Neural progenitor cell (in vitro differentiated cells): ENCODE measurements at places on chromosomes 5 and 9.

DNA sequence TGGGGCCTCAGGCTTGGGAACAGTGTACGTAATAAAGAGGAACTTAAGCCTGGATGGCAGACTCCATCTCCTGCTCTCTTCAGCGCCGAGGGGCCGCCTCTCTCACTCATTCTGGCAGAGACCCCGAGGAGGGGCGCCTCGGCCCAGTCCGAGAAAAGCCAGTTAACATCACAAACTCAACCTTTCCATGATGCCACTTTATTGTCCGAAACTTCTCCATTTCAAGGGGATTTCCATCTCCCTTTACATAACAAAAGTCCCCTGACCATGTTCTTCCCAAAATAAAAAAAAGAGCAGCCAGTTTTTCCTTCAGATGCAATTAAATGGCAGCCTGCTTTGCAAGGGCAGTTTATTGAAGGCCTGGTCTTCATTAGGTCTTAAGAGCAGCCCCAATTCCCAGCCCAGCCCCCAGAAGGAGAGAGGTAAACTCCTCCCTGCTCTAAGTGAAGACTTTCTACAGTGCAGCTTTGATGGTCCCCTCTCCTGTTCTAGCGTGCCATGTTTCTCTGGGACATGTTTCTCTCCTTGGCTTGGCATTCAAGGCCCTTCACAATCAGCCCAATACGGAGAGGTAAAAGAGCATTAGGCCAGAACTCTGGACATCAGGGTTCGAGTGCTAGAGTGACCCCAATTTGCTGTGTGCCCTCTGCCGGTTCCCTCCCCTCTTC, 19.5 kb upstream of the RAB14 start:
- DNase-seq = peak; percentile 45

- DNase-seq = no peak
Observed at GRCh38 chr9:89592213-89592815, 12.5 kb upstream of the GADD45G start.

- DNase-seq = no peak
Observed at GRCh38 chr5:148209151-148209770, 6.4 kb downstream of the SPINK6 start.

DNA sequence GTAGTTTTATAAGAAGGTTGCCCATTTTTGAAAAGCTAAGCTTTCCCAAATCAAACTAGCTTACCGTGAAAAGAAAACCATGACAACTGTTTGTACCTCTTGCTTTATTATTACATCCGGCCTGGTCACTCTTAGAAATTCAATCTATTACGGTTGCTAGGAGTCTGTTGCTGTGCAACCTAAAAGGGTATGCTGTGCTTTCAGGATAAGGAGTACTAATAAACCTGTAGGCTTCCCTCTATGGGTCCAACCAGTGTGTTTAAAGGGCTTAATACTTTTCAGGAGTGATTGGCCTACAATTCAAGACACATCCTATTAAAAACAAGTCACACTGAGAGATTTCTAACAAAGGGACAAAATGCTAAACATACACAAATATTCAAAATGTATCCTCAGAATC, 27.1 kb downstream of the RFX3 start:
- peak; percentile 23 for DNase-seq

GRCh38 chr9:79567671-79568098, 4.1 kb upstream of the TLE4 start:
- no peak for DNase-seq

DNA sequence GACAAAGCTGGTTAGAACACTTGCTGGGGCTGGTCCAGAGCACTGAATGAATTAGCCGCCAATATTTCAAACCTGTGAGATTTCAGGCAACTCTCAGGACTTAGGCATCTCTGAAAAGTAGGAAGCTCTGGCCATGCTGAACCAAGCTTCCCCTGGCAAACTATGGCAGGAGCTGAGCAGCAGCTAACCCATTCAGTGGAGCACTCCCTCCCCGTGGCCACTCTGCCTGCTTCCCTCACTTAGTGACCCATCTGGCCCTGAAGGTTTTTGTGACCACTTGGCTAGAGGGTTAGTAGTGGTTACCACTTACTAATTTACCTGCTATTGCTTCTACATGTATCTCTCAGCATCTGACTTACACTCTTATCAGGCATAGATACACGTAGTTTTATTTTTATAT, 25.5 kb downstream of the FOXI1 start:
- no peak for DNase-seq

GRCh38 chr5:154677921-154678320, 77.3 kb upstream of the LARP1 start:
- no peak for DNase-seq

DNA sequence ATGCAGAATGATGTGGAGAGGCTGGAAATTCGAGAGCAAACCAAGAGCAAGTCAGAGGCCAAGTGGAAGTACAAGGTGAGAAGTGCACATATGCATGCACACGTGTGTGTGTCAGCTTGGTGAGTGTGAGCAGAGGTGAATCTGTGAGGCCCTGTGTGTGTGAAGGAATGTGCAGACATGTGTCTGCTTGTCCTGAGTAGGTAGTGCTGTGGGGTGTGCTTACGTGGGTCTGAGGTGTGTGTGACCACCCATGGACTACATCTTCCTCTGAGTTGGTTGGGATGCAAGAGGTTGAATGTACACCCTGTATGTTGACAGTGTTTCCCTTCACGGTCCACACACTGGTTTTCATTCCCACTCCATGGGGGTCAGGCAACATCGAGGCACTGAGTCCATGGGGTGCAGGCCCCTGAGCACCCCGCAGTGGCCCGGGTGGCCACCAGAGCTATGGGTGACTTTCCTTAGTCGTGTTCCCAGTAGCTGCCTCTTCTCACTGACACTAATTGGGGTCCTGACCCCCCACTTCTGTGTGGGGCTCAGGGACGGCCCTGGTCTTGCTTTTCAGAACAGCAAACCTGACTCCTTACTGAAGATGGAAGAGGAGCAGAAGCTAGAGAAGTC, 86.7 kb downstream of the PHF2 start:
- DNase-seq = no peak

- DNase-seq = no peak
Observed at GRCh38 chr9:93107151-93107824, 11.3 kb downstream of the CARD19 start.

- DNase-seq = no peak
Observed at GRCh38 chr9:28034242-28034641, 461.0 kb upstream of the C9orf72 start.

- no peak for DNase-seq
Observed at GRCh38 chr9:91844190-91844589, 105.8 kb downstream of the ROR2 start.

DNA sequence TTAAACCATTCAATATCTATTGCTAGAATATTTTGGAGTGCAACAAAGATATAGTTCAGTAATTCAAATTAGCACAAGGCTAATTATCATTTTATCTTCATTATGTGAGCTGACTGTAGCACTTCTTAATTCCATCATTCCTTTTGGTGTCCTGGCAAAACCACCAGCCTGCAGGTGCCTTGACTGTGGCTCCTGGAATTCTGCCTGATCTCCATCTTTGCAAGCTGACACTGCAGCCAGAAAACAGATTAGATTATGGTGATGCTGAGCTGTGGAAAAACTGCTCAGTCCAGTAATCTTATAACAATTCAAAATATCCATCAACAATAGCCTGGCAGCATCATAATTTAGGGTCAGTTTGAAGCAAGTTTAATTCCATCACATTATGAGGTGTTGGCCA, 919.5 kb downstream of the DTWD2 start:
- DNase-seq = no peak

GRCh38 chr5:169801324-169801777, 164.3 kb downstream of the DOCK2 start:
- DNase-seq = no peak

DNA sequence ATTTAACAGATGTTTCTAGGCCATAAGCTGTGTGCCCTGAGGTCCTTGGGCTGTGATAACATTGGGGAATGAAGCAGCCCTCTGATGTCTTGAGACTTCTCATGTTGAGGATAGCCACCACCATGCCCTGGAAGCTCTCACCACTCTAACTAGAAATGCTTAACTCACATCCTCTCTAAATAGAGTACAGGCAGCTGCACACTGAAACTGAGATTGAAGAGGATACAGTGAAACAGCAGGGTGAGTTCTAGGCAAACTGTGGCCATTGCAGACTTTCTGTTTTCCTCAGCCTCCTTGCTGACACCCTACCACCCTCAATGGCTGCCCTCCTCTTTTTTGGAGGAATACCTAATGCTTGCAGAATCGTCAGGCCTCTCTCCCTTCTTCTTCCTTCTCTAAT, 22.4 kb downstream of the UTP15 start:
- DNase-seq = no peak

DNA sequence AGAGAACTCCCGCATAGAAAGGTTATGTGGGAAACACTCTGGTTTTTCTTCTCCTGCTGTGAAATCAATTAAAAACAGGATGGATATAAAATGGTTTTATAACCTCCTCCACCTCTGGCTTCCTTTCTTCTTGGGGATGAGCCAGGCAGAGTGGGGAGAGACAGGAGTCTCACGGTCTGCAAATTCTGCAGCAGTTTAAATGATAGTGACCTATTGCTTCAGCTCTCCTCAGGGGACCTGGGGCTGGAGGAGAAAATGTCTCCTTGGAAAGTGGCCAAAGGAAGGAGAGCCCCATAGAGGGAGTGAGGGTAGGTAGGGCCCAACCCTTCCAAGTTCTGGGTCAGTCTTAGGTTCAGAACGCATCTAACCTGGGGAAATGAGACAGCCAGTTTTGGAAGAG, 118.8 kb downstream of the MTX3 start:
- DNase-seq = no peak

DNA sequence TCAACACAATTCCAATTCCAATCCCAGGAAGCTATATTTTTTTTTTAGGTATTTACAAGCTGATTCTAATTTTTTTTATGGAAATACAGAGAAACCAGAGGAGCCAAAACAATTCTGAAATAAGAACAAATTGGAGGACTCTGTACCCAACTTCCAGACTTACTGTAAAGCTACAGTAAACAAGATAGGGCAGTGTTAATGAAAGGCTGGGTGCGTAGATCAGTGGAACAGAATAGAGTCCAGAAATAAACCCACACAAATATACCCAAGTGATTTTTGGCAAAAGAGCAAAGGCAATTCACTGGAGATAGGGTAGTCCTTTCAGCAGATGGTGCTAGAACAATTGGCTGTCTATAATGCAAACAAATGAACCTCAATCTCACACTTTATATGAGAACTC, 50.6 kb downstream of the WHRN start:
- DNase-seq = no peak

GRCh38 chr5:493119-493701, 31.0 kb downstream of the SLC9A3 start:
- DNase-seq = no peak

DNA sequence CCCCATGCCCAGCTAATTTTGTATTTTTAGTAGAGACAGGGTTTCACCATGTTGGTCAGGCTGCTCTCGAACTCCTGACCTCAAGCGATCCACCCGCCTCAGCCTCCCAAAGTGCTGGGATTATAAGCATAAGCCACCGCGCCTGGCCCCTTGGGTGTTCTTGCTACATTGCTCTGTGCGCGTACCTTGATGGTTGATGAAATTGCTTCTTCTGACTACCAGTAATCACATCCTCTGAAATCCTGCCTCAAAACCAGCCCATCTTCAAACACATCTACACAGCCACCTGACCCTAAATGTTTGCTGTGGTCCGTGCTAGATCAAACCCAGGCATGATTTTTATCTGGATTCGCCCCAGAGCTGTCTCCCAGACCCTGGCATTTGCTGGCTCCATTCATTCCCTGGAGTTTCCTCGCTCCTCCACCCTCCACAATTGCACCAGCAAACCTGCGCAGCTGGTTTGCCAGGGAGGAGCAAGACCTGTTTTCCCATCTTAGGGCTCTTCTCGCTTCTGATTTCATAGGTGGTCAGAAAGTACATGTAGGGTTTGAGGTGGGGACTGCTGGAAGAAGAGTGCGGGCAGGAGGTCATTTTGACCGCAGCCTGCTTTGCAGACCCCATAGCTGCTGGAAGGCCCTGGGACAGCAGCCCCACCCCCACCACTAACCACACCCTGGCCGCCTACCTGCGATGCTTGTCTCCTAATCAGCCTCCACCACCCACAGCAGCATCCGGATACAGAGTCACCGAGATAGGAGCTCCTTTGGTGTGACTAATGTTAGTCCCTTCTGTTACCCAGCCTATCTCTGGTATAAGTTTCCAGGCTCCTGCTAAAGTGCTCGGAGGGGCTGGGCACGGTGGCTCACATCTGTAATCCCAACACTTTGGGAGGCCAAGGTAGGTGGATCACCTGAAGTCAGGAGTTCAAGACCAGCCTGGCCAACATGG, 22.7 kb downstream of the SWI5 start:
- DNase-seq = no peak

DNA sequence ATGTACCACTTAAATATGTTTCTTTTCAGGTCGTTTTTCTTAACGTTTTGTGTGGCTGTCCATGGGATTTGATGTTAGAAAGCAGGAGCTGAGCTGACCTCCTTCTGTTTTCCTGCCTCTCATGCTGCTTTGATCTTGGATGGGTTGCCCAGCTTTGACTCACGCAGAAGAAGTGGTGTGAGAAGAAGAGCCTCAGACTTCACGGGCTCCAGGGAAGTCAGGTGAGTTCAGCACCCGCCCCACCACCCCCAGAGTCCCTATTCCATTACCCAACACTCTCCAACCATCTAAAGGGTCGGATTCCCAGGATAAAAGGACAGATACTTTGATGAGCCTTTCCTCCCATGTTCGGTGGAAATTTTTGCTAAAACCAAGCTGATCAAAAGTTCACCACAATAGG, 373.4 kb downstream of the IRX2 start:
- no peak for DNase-seq

DNA sequence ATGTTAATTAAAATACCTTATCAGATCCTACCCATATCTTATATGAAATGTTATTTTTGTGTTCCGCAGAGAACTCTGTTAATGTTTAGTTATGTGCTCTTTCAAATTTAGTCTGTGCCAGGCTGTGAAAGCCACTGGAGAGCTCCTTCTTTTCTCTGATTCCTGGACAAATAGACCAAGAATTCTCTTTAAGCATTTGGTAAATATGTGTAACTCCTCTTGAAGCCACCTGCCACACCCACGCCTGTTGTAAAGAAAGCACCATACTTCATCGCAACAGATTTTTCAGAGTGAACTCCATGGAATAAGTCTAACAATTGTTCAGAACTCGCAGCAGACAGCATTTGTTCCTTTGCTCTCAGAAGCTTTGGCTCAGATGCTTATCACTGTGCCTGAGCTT, 301.1 kb downstream of the FAM170A start:
- no peak for DNase-seq

- DNase-seq = no peak
Observed at GRCh38 chr9:113808391-113809358, 67.4 kb upstream of the ZNF618 start.

- DNase-seq = no peak
Observed at GRCh38 chr5:87850843-87851242, 417.8 kb downstream of the TMEM161B start.

- no peak for DNase-seq
Observed at GRCh38 chr9:135328485-135329417, 150.8 kb upstream of the PPP1R26 start.
